ENCODE measurements at places on chromosomes 4 and X.

DNA sequence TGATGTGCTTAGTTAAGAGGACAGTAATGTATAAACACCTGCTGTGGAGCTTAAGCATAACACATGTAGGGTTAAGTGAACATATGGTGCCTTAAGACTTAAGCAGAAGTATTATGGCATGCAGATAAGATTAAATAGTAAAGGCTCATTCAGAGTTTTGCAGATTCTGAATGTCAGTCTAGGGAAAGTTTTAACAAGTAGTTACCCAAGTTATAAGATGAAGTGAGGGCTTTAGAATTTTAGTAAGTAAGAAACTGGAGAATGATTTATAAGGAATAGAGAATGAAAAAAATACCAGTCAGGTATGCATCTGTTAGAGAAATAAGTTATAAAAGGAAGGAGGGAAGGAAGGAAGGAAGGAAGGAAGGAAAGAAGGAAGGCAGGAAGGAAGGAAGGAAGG lies 902.1 kb downstream of the TRAM1L1 start:
- DNase-seq: no peak

DNA sequence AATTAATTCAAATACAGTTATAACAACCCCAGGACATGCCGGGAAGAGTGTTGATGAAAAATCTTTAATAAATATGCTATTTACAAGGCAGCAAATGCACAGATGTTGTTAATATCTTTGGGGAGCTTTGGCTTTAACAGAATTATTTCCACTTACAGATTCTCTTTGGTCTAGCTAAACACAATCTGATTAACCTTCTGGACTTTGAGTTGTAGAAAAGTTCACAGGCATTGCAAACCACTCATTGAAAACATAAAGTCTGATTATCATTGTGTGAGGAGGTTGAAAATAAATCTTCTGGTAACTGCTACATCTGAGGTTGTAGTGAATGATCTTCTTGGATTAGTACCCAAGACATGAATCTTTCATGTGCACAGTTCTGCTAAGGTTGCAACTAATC lies 255.6 kb downstream of the LHFPL1 start:
- DNase-seq: no peak

DNA sequence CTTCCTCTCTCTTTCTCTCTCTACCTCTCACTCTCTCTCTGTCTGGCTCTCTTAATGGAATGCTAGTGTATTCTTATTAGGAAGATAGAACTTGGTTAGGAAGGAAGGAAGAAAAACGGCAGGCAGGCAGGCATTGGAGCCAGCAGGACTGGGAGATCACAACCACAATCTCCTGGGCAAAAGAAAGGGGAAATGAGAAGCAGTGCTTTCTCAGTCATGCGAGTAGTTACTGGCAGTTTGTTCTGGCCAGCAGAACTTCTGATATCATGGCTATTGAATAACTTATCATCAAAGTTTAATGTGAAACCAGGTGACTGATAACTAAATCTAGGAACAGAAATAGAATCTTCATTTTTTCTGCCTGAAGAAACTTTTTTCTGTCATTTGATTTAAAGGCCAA lies 60.9 kb upstream of the PAGE1 start:
- DNase-seq: no peak

- DNase-seq: no peak
Observed at GRCh38 chr4:56783986-56784385, 37.5 kb downstream of the SPINK2 start.

GRCh38 chr4:126007142-126007541 lies 692.4 kb downstream of the FAT4 start:
- no peak for DNase-seq

- DNase-seq: no peak
Observed at GRCh38 chr4:97665553-97665952, 477.7 kb downstream of the STPG2 start.

GRCh38 chr4:134708026-134708425 lies 506.4 kb upstream of the PABPC4L start:
- no peak for DNase-seq

DNA sequence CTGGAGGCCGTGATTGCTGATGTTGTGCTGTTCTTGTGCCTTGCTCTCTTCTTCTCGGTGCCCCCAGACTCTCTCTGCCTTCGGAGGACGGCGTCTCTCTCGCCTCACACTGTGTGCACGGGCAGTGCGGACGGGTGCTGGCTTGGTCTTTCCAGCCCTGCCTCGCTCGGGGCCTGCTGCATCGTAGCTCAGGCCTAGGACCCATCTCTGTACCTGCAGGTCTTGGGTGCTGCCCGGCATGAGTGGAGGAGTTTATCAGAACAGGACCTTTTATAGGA lies 18.2 kb downstream of the RGS12 start:
- no peak for DNase-seq

- DNase-seq: no peak
Observed at GRCh38 chrX:65688403-65688871, 21.0 kb downstream of the MSN start.

- DNase-seq: no peak
Observed at GRCh38 chr4:32744211-32744610, 2024.0 kb downstream of the PCDH7 start.

- DNase-seq: no peak
Observed at GRCh38 chr4:31692399-31692940, 972.3 kb downstream of the PCDH7 start.

DNA sequence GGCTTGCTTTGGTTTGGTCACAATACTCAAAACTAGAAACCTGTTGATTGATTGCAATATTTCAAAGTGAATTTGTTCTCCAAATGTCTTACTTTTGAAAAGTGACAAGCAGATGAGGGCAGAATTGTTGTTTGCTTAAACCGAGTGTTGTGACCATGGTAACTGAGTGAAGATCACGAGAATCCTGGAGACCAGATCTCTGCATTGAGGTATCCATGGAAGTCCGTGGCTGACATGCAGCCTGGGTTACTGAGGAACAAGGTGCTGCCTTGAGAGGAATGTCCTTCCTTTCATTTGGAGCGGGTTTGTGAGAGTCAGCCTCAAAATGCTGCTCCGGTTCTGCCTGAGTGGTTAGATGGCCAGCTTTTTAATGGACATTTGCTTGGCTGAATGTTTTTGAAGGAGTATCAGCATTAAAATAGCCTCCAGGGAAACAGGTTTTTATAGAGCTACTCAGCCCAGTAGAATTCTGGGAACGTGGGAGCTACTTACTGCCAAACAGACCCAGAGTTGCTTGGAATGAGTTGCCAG lies 31.3 kb downstream of the NYX start:
- no peak for DNase-seq

GRCh38 chrX:68942104-68942503 lies 113.3 kb downstream of the EFNB1 start:
- DNase-seq: no peak

DNA sequence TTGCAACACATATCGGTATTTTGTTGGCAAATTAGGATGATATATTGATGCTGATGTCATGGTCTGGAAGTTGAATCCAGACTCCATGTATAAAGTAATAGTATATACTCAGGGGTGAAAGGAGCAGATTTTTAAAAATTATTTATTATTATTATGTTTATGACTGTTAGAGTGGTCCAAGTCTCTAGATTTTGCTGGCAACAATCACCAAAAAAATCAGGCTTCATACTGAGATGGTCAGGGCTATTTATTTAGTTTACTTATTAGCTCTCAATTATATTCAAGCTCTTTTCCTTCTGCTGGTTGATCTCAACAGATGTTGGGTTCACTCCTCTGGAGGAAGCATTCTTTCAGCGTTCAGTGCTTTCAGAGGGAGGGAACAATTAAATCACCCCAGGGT lies 73.9 kb upstream of the VCX3B start:
- DNase-seq: no peak

- no peak for DNase-seq
Observed at GRCh38 chr4:185165605-185166063, 22.6 kb downstream of the SLC25A4 start.

GRCh38 chr4:37666625-37667071 lies 19.5 kb downstream of the RELL1 start:
- peak; percentile 64 for DNase-seq

Measured in T1000 (cell line).